ENCODE measurements at places on chromosomes 6 and 20.

GRCh38 chr6:15904651-15905376 is 224.1 kb upstream of the MYLIP start:
- DNase-seq: no peak
- no peaks in the 10 kb centered on the region for H3K36me3 ChIP-seq
- no peak overlapping the region for H3K27ac ChIP-seq
- peaks cover 3% of the 10 kb centered on the region for H3K27me3 ChIP-seq

- peak overlapping the region; percentile 59 for H3K27ac ChIP-seq
- peaks cover 3% of the 10 kb centered on the region for H3K27me3 ChIP-seq
- peaks cover 19% of the 10 kb centered on the region for H3K4me1 ChIP-seq
- H3K4me3 ChIP-seq: no peak overlapping the region
- H3K36me3 ChIP-seq: peaks cover 7% of the 10 kb centered on the region
- DNase-seq: no peak
Observed at GRCh38 chr20:38023181-38024001, 9.9 kb downstream of the TTI1 start.

DNA sequence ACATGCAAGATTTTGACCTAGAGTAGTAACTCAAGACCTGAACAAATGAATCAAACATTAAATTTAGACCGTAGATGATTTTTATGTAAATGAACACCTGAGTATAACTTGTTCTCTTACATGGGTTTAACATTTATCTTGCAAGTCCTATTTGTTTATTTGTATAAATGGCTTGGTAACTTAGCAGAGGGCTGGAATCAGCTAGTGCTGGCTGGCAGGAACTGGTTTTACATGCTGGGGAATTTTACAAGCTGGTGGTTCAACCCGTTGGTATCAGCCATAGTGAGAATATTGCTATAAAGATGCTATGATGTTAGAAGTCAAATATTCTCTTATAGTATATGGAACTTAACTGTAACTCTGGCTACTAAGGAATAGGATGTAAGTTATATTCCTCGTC is 8.9 kb downstream of the SLC22A2 start:
- no peak overlapping the region for H3K4me3 ChIP-seq
- DNase-seq: no peak
- peaks cover 6% of the 10 kb centered on the region for H3K4me1 ChIP-seq
- H3K36me3 ChIP-seq: no peaks in the 10 kb centered on the region
- peaks cover 4% of the 10 kb centered on the region for H3K27me3 ChIP-seq

GRCh38 chr20:36861625-36861874 is 14.4 kb upstream of the TLDC2 start:
- H3K4me3 ChIP-seq: peak overlapping the region; percentile 81
- no peak for DNase-seq
- no peak overlapping the region for H3K27ac ChIP-seq
- H3K4me1 ChIP-seq: peaks cover 47% of the 10 kb centered on the region
- peaks cover 20% of the 10 kb centered on the region for H3K27me3 ChIP-seq
- peaks cover 11% of the 10 kb centered on the region for H3K36me3 ChIP-seq

- peak within 1 kb of the TSS; percentile 86 for H3K4me3 ChIP-seq
- peaks cover 4% of the 10 kb centered on the region for H3K4me1 ChIP-seq
- no peaks in the 10 kb centered on the region for H3K36me3 ChIP-seq
- peak; percentile 80 for DNase-seq
Observed at GRCh38 chr6:146598772-146599405, at the start of gene ADGB. TSS of gene ADGB (plus strand) at chr6:146598972. CDS start at chr6:146599041, 69 bp downstream.

- no peaks in the 10 kb centered on the region for H3K4me1 ChIP-seq
- no peak overlapping the region for H3K4me3 ChIP-seq
- no peak for DNase-seq
- no peaks in the 10 kb centered on the region for H3K27me3 ChIP-seq
- H3K36me3 ChIP-seq: no peaks in the 10 kb centered on the region
Observed at GRCh38 chr20:3557237-3557785, 86.5 kb downstream of the ATRN start.

DNA sequence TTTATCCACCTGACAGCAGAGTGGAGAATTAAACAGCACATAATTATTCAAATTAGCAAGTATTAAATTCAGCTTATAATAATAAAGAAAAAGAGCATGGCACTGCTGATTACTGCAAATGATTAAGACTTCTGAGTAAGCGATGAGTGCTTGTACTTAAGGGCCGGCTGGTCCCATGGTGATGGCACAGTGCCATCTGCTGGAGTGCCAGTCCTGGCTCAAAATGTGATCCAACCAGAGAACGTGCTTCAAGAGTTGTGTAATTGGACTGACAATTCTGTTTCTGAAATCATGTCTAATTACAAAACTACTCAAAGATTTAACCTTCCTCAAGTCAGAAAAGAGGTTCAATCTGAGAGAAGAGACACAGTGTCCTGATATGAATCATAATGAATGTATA is 181.6 kb upstream of the RGS17 start:
- H3K36me3 ChIP-seq: no peaks in the 10 kb centered on the region
- H3K4me1 ChIP-seq: no peaks in the 10 kb centered on the region
- H3K27ac ChIP-seq: no peak overlapping the region
- peak; percentile 45 for DNase-seq

- H3K36me3 ChIP-seq: no peaks in the 10 kb centered on the region
- peaks cover 28% of the 10 kb centered on the region for H3K4me1 ChIP-seq
- peak within 1 kb of the TSS; percentile 94 for H3K4me3 ChIP-seq
- peak within 1 kb of the TSS; percentile 61 for H3K27ac ChIP-seq
- H3K27me3 ChIP-seq: peaks cover 2% of the 10 kb centered on the region
- DNase-seq: peak; percentile 42
Observed at GRCh38 chr6:2971420-2972218, at the start of gene SERPINB6. TSS of gene SERPINB6 (minus strand) at chr6:2971567. CDS start at chr6:2959332, 12,235 bp downstream.

DNA sequence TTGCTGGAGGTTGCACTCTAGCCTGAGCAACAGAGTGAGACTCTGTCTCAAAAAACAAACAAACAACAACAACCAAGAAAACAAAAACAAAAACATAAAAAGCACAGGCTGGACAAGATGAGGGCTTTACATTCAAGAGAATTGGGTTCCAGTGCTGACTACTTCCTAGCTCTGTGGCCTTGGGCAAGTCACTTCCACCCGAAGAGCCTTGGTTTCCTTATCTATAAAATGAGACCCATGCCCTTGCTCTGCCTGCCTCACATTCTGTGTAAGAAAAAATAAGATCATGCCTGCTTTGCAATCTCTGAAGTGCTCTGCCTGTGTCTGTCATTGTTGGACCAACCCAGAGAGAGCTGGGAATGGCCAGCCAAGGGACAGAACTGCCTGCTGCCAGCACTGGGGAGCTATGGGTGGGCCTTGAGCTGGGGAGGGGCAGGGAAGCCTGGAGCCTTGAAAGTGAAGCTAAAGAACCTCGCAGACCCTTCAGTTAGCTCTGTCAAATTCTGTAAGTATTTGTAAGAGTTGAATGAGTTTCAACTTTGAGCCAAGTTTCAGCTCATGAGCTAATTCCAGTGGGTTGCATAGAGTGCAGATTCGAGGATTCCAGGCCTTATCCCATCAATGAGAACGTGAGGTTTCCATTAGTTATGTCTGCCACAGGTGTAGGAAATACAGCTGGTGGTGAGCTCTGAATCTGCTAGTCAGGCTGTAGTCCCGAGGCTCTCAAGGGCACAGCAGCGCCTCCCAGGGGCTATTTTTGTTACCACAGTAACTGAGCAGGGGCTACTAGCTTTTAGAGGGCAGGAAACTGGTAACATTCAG is 93.2 kb downstream of the DLGAP4 start:
- H3K27me3 ChIP-seq: peaks cover 4% of the 10 kb centered on the region
- H3K36me3 ChIP-seq: peaks cover 9% of the 10 kb centered on the region
- no peak overlapping the region for H3K4me3 ChIP-seq
- peak; percentile 91 for DNase-seq

DNA sequence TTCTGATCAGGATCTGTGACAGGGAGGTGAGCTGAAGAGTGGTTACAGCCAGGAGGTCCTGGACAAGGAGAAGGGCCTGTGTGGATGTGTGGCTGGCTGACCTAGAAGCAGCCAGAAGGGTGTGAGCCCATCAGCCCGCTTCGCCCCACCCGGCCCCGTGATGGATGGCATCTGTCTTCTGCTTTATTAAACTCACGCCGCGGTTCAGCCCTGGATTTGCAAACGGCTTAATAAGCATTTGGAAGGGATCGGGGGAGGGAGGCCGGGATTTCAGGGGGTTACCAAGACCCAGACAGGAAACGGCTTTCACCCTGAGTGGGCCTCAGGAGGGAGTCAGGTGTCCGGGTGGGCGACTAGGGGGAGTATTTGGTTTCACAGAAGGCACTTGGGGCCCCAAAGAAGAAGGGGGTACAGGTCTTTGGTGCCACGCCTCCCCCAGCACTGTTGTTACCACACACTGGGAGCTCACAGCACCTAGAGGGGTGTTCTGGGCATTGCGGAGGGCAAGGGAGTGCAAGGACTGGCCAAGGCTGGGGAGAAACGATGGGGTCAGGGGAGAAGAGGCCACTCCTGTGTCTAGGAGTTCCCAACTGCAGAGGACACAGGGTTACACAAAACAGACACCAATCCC is 53.8 kb upstream of the FOXP4 start:
- H3K27me3 ChIP-seq: peaks cover 5% of the 10 kb centered on the region
- H3K27ac ChIP-seq: no peak overlapping the region
- peaks cover 43% of the 10 kb centered on the region for H3K4me1 ChIP-seq
- no peak overlapping the region for H3K4me3 ChIP-seq
- DNase-seq: no peak

- DNase-seq: no peak
- H3K4me1 ChIP-seq: peaks cover 42% of the 10 kb centered on the region
- H3K27me3 ChIP-seq: peaks cover 1% of the 10 kb centered on the region
- H3K36me3 ChIP-seq: peaks cover 25% of the 10 kb centered on the region
- H3K27ac ChIP-seq: no peak overlapping the region
Observed at GRCh38 chr20:31707994-31708735, 14.5 kb downstream of the BCL2L1 start.

DNA sequence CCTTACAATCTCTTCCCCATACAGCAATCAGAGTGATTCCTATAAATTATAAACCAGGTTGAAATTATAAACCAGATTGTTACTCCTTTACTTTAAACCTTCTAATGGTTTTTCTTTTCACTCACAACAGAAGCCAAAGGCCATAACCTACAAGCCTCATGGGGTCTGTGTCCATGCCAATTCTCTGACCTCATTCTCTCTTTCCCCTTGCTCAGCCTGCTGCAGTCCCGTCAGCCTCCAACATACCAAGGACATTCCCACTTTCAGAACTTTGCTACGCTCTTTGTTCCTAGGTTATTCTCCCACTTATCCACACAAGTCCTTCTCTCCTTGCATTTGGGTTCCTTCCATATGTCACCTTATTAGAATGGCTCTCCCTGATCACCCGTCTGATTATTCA is 277.9 kb upstream of the TCF21 start:
- DNase-seq: no peak
- H3K36me3 ChIP-seq: no peaks in the 10 kb centered on the region
- no peaks in the 10 kb centered on the region for H3K27me3 ChIP-seq
- peaks cover 3% of the 10 kb centered on the region for H3K4me1 ChIP-seq
- H3K27ac ChIP-seq: no peak overlapping the region

DNA sequence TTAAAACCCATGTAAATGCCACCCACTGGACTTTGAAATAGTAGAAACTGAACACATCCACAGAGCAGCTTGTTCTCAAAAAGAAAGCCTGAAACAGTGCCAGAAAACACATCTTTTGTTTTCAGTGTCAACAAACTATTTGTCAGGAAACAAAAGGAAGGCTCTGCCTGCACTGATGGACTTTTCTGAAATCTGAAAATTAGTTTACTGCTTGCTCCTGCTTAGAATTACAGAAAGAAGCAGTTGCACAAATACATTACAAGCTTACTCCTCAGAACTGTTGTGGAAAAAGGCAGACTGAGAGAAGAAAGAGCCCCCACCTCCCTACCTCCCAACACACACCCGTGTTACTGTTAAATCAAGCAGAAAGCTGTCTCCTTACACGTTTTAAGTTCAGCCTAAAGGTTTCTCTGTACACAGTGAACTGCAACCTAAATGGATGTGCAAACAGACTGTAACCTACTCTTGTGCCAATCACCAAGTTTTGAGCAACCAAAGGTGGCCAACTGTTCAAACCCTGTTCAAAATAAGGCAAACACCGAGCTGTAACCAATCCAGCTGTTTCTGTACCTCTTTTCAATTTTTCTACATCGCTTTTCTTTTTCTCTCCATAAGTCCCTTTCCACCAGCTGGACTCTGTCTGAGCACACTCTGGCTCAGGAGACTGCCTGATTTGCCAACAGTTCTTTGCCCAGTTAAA is 43.7 kb downstream of the FRK start:
- H3K4me1 ChIP-seq: no peaks in the 10 kb centered on the region
- no peak overlapping the region for H3K27ac ChIP-seq
- H3K4me3 ChIP-seq: no peak overlapping the region
- no peak for DNase-seq

All from endothelial cell (in vitro differentiated cells).